Esophagus squamous epithelium (tissue), 5 donors: ENCODE measurements at places on chromosomes 11 and 22.

GRCh38 chr22:40443732-40444131 lies 73.3 kb downstream of the SGSM3 start:
- no peak for DNase-seq

GRCh38 chr11:71364176-71364671 lies 84.0 kb downstream of the DHCR7 start:
- DNase-seq: no peak

- DNase-seq: no peak
These were observed 47.3 kb upstream of the TMEM45B start for GRCh38 chr11:129768356-129768755.

DNA sequence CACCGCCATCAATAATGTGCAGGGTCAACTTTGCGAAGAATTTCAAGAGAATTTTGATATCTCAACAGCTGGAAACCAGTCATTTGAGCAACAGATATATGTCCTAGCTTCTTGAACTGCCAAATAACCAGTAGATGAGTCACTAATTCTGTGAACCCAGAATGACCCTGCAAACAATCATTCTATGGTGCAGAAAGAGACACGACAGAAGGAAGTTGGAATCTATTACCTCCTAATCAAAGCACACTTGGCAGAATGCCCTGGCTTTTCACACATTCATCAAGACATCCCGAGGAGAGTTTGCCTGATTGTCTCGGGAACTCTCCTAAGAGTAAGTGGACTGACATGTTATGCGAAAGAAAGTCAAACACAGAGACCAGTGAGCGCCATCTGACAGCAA lies 621.1 kb downstream of the OPCML start:
- DNase-seq: no peak

- DNase-seq: no peak
These were observed 44.8 kb upstream of the SMCO4 start for GRCh38 chr11:93587858-93588581.

- DNase-seq: no peak
These were observed 18.8 kb downstream of the DDX25 start for GRCh38 chr11:125923012-125923579.

- DNase-seq: no peak
These were observed 33.5 kb downstream of the MMP7 start for GRCh38 chr11:102497061-102497460.

DNA sequence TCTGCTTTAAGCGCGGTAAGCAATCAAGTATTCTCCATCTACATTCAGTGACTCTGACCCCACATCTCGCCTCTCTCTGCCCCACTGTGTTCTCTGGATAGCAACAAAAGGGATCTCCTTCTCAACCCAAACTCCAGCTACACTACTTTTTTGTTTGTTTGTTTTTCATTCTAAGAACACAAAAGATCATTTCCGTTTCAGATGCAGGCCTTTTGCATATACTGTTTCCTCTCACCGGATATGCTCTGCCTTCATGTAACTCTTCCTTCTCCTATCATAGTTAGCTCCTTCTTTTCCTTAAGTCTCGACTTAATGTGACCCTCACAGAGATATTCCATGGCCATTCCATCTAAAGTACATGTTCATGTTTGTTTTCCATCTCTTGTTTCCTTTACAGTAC lies 179.8 kb upstream of the MTMR2 start:
- no peak for DNase-seq

GRCh38 chr11:111635706-111636045 lies 33.4 kb downstream of the SIK2 start:
- DNase-seq: no peak

- DNase-seq: no peak
These were observed 46.9 kb upstream of the PICALM start for GRCh38 chr11:86115542-86116385.

DNA sequence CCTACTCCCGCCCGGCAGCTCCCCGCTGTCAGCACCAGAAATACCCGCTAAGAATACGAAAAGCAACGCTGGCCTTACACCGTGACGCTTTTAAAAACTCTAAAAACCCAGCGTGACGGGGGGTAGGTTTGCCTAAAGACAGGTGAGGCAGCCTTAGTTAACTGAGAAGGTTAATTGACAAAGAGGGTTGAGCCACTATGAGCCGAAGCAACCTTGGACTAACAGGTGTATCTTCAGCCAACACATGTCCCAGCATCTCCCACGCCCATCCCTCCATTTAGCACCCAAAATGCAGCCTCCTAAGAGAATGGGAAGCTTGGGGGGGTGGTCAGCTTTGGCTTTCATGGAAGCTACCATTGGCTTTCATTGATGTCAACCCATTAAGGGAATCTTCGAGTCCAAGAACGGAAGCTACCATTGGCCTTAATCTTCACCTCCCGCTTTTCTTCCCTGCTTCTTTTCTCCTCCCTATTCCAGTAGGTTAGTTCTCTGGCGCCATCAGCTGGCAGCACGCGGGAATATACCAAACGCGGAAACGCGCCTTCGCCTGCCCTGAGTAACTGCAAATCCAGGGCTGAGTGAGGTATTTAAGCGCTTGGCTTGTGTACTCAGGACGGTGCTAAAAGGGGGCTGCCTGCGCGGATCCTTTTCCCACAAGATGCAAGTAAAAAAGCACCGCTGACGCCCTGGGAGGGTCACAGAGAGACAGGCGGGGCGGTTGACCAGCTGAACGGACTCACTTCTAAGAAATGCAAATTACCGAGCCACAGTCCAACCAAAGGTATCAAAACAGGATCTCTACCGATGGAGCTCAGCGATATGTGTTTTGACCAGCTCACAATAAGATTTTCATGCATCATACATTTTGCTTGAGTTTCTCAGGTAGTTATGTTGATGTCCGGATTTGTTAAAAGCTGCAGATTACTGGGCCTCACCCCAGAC lies 38.5 kb upstream of the GLYATL1 start:
- no peak for DNase-seq

- DNase-seq: no peak
These were observed 5.9 kb upstream of the PACSIN3 start for GRCh38 chr11:47192111-47192510.

GRCh38 chr11:48111891-48112290 lies 104.7 kb upstream of the OR4B1 start:
- no peak for DNase-seq

DNA sequence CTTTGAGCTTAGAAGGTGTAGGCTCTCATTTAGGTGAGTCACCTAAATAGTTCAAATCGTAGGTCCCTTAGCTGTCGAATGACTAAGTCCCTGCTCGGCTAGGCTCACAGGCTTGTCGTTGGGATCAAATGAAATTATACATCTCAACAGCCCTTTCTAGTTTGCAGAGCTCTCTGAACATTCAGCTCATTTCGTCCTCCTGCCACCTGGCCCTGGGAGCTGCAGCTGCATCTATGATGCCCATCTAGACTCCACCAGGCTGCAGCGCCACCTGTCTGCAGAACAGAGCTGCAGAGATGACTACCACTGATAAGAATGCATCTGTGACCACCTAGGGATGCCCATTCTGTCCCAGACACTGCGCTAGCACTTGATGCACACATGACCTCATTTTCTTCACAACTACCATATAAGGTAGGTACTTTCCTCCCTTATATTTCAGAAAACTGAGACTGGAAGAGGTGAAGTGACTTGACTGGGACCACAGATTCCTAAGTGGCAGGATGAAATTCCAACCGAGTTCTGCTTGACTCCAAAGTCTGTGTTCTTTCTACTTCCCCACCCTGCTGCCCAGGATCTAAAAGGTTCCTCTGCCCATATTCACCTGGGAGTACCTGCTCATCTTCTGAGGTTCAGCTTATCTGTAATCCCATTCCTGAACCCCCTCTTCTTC lies 141.1 kb upstream of the NARS2 start:
- DNase-seq: no peak

GRCh38 chr22:50193621-50194020 lies 7.2 kb upstream of the SELENOO start:
- DNase-seq: no peak

GRCh38 chr11:12102588-12103410 lies 7.6 kb upstream of the MICAL2 start:
- DNase-seq: no peak

DNA sequence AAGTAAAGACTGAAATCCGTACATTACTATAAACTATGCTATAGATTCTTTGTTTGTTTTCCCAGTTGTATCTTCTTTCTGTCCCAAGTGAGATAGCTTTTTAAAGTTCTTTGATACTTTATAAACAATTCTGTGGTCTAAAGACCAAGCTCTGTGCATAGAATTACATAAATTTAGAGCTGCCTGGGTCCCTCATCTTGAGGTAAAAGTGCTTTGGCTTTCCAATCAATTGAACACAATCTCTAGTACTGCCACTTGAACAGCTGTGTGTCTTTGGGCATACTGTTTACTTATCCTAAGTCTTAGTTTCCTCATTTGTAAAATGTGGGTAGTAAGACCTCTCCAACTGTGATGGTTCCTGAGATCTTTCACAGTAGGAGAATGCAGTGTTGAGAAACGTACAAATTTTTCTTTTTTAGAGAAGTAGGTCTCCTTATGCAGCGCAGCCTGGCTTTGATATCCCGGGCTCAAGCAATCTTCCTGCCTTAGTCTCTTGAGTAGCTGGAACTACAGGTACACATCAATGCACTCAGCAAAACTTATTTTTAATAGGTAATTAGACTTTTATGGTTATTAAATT lies 2.5 kb upstream of the EED start:
- DNase-seq: no peak

DNA sequence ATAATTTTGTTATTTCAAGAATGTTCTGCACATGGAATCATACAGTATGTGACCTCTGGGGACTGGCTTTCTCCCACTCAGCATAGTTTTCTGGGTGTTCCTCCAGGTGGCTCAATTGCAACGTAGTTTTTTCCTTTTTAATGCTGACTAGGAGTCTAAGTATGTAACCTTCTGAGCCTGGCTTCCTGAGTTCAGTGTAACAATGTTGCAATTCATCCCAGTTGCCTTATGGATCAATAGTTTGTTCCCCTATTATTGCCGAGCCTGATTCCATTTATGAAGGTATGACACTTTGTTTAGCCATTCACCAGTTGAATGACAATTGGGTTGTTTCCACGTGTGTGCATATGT lies 128.3 kb downstream of the CRYBB2 start:
- no peak for DNase-seq

DNA sequence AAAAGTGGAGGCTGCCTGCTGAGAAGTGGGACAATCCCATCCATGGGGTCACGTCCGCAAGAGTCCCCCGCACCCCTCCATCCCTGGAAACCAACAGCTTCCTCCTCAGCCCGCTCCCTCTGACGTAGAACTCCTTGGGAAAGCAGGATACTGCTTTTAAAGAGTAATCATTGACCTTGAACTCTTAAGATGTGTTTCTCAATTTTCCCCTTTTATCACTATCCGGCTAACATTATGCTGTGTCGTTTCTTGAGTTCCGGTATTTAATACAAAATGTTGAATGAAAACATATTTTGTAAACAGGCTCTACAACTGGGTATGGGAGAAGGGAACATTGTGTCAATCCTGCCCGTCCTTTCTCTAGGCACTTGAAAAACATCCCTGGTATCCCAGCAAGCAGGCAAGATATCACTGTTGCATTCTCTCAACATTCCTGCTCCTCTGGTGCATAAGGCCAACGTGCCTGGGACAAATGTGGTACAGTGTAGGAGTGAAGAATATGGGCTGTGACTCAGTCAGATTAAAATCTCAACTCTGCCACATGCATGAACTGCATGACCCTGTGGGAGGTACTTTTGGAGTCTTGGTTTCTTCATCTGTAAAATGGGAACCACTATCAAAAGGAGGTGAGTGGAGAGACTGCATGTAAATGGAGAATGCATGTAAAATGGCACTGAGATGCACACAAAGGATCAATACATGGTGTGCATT lies 52.8 kb downstream of the WT1 start:
- DNase-seq: no peak

DNA sequence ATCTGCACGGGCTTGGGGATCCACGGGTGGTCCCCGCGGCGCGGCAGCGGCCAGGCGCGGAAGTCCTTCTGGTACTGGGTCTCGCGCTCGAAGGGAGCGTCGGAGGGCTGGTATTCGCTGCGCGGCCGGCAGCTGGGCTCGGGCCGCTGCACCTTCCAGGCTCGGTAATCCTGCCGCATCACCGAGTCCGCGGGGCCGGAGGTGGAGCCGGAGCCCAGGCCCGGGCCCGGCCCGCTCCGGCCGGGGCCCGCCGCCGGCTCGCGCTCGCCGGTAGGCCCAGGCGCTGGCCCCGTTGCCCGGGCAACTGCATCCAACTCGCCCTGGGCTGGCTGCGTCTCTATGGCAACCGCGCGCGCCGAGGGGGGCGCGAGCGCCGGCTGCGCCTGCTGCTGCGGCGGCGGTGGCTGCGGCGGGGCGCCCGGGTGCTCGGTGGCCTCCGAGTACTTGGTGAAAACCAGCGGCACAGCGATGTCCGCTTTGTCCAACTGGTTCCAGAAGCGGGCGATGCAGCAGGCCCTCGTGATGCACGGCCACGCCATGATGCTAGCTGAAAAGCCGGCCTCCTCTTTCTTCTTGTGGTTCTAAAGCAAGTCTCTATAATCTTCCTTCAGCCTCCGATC lies 897 bp downstream of the MAP6 start:
- DNase-seq: no peak

- no peak for DNase-seq
These were observed 74.2 kb upstream of the ZBED5 start for GRCh38 chr11:10931761-10932670.

- DNase-seq: no peak
These were observed 11.1 kb downstream of the CTR9 start for GRCh38 chr11:10762185-10762584.

- DNase-seq: no peak
These were observed 119.4 kb upstream of the CLPB start for GRCh38 chr11:72553706-72554105.

GRCh38 chr11:65793625-65794400 lies 7.0 kb downstream of the OVOL1 start:
- DNase-seq: no peak

DNA sequence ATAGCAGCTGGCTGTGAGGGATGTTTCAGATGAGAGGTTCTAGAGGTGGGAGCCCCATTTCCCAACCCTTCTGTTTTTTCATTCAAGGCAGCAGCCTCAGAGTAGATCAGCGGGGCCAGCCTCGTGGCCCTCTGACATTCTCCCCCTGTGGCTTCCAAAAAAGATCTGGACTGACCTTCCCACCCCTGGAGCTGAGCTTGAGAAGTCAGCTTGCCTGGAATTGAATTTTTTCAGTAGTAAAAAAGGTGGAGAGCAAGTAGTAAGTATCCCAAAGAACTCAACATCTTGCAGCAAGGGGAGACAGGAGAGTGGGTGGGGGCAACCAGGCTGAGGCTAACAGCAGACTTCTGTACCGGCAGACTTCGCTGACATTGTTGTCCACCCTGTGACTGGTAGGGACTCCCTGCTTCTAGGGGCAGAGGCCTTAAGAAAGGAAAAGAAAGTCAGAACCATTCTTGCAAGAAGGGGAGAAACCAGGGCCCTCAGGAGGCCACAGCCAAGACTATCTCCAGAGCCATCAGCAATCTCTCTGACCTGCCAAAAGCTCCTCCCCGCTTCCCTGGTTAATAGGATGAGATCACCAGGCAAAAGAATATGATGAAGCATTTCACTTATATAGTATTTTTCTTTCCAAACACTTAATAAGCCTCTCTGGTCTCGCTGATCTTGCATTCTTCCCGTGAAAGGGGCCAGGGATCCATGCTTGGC lies 2.0 kb upstream of the GRIK4 start:
- no peak for DNase-seq

DNA sequence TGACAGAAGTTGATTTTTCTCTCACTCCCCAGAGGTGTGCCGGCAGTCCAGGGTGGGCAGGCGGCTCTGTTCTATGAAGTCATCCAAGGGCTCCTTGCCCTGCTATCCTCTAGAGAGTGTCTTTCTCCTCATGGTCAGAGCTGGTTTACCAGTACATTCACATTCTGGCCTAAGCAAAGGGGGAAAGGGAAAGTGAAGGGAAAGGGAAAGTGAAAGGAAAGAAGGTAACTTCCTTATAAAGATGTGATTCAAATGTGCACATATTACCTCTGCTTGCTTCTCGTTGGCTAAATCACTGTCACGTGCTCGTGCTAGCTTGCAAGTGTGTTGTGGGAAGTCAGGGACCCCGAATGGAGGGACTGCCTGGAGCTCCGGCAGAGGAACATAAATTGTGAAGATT lies 2.9 kb upstream of the HTATIP2 start:
- no peak for DNase-seq
